ENCODE measurements at places on chromosomes 11 and 22.

GRCh38 chr11:103499710-103500340 lies 390.6 kb downstream of the DYNC2H1 start:
- no peak for DNase-seq

DNA sequence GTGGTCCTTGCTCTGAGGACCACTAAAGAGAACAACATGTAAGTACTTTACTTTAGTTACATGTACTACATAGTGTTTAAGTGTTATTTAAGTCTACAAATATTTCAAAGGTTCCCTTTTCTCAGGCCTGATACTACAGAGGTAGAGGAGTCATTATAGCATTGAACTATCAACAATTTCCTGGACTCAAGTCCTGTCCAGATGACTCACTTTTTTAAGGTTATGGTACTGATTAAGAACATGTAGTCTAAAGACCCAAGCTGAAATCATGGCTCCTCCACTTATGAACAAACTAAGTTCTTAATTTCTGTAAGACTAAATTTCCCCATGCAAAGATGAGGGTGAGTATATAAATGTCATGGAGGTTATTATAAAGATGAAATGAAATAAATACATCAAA lies 74.7 kb downstream of the NARS2 start:
- no peak for DNase-seq

DNA sequence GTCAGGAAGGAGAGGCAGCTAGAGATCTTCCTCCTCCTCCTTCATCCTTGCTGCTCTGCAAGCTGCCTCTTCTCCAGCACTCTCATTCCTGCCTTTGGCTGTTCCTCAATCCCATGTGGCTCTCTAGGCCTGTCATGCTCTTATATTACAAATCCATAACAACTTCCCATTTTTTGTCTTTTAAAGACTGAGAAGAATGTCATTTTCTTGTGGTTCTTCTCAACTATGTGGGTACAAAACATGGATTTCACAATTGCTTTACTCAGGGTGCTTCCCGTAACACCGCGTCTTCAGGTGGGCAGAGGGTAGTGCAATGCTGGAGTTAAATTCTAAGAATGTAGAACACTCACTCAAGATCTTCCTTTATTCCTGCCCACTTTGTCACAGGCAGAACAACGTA lies 6.8 kb upstream of the CAT start:
- DNase-seq, result no peak

- DNase-seq, result no peak
Measured at GRCh38 chr22:20256027-20256426, 12.1 kb downstream of the RTN4R start.

- DNase-seq, result no peak
Measured at GRCh38 chr11:43941257-43941994, 1.0 kb upstream of the C11orf96 start.

Data from T-helper 2 cell (primary cell).